ENCODE measurements at places on chromosomes 1 and 21.

DNA sequence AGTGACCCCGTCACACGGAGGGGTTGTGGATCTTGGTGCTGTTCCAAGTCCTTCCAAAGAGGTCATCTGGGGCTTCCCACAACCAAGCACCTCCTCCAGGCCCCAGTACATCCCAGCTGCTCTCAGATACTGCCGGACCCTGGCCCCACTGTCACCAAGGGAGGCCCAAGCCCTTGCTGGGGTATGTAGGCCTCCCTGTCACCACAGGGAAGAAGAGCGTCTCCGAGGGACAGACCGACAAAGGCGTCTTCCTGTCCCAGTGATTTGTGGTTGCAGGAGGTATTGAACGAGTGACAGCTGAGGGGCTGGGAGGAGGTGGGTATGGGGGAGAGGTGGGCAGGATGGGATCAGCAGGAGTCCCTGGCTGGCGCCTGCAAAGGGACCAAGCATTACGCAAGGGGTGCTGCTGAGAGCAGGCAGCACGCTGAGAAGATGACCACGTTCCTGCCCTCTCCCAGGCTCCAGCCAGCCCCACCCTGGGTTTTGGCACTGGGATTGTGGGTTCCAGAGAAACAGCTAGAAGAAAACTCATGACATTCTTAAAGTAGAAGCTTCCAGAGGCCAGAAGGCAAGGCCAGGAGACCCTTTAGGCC lies 29.7 kb downstream of the LRP8 start:
- no peak for DNase-seq

DNA sequence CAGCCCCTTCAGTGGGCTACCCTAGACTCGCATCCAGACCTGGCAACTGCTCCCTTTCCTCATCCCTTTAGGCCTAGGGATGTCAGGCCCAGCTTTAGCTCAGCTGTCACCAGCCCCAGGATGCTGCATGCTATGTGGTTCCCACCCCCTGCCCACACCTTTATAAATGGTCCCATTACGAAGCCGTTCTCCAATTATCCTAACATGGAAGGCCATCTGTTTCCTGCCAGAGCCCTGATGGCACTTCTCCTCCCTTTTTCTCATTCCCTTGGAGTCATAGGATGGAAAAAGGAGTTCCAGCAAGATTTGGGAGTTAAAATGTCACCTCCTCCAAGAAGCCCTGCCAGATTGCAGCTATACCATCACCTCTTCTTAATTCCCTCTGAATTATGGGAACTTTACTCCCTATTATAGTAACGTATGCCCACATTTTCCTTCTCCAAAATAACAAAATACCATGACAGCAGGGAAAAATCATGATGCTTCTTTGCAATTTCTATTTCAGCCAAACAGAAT lies 205.0 kb upstream of the GRIK3 start:
- DNase-seq, result no peak

GRCh38 chr1:29807689-29808088 lies 571.4 kb downstream of the PTPRU start:
- DNase-seq, result no peak

DNA sequence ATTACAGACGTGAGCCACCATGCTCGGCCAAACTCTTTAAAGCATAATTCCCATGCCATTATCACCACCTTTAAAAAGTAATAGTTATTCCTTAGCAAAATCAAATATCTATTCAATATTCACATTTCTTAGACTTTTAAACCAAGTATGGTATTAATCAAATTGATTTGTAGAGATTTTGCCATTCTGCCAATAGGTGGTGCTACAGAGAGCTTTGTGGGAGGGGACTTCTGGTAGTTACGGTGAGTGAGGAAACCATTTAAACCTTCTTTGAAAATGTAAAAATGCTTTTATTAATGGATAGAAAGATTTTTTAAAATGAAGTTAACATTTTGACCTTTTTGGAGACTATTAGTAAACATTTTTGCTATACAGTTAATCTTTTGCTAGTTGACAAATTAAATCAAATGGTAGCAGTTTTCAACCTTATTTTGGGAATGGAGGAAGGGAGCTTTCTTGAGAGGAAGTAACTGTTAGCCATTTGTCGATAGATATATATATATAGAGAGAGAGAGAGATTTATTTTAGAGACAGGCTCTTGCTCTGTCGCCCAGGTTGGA lies 19.3 kb downstream of the IARS2 start:
- DNase-seq, result peak; percentile 25

GRCh38 chr21:31893851-31894415 lies 21.1 kb downstream of the HUNK start:
- no peak for DNase-seq

- peak; percentile 94 for DNase-seq
Measured at GRCh38 chr1:37471345-37472231, 2.8 kb upstream of the ZC3H12A start.

GRCh38 chr1:21586846-21587601 lies 77.8 kb downstream of the ALPL start:
- DNase-seq, result peak; percentile 94

- DNase-seq, result no peak
Measured at GRCh38 chr1:224724566-224724965, 108.4 kb downstream of the CNIH3 start.

GRCh38 chr1:29939079-29939478 lies 702.8 kb downstream of the PTPRU start:
- no peak for DNase-seq

DNA sequence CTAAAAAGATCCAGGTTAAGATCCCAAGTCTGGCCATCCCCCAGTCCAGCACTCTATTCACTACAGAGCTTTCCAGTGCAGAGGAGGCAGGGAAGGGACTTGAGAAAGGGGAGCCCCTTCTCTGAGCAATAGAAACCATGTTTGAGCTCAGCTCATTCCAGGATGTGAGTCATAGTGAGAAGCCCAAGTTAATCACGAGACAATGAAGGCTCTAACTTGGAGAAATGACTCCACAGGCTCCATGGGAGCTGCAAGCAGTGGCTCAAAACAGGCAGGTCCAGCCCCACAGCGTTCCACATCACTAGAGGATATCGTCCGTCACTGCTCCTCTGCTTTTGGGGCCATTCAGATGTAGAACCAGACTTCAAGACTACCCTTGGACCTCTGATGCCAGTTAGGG lies 59.1 kb downstream of the CAMK2N1 start:
- peak; percentile 55 for DNase-seq

DNA sequence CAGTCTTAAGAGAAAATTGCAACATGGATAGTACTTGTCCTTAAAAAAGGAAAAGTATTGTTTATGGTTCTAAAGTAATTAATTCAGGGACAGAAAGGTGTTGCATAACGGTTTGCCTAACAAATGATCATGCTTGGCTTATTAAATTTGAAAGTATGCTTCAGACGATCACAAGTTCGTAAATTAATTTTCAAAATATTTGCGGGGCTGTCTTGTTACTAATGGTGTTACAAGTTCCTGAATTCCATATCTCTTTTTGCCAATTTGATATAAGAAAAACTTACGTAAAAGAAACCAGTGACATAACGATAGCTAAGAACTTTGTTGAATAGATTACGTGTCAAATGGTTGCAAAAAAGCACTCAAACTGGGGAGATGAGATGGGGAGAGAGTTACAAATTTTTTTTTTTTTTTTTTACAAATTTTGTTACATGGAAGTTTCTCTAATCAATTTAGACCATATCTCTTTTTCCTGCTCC lies 1.3 kb downstream of the AGO3 start:
- no peak for DNase-seq

GRCh38 chr1:210645582-210646257 lies 317.0 kb downstream of the HHAT start:
- DNase-seq, result no peak

DNA sequence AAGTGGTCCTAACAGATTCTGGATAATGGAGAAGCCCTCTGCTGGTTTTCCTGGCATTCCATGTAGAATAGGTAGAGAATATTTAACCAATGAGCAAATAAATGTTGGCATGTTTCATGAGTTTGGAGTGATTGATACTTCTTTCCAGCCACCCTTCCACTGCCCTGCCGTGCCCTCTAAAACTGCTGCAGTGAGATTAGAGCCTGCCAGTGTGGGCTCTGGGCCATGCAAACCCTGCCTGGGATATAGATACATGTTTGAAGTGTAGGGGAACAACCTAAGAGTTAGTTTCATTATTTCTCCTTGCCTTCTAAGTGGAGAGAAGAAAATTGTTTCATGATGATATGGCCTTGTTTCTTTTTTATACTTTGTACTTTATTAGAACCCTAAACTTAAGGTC lies 10.4 kb downstream of the UBE2Q1 start:
- no peak for DNase-seq

DNA sequence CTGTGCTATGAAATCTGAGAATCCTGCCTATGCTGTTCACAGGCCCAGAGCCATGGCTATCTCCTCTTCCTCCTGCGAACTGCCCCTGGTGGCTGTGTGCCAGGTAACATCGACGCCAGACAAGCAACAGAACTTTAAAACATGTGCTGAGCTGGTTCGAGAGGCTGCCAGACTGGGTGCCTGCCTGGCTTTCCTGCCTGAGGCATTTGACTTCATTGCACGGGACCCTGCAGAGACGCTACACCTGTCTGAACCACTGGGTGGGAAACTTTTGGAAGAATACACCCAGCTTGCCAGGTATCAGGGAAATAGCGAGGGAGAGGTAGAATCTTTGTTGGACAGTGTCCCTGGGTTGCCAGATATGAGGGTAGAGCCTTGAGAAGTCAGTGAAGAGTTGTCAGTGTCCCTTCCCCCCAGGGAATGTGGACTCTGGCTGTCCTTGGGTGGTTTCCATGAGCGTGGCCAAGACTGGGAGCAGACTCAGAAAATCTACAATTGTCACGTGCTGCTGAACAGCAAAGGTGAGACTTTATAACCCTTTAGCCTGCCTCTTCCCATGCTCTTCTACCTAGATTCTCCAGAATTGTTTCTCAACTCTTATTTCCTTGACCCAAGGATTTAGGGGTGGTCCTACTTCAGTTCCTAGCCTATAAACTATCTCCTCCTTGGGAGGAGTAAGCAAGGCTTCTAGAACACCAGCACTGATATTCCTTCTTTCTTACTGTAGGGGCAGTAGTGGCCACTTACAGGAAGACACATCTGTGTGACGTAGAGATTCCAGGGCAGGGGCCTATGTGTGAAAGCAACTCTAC lies 1.4 kb downstream of the NIT1 start:
- peak; percentile 19 for DNase-seq

GRCh38 chr1:2384941-2385481 lies 6.3 kb downstream of the MORN1 start:
- no peak for DNase-seq

GRCh38 chr1:87202922-87203655 lies 125.6 kb upstream of the LMO4 start:
- DNase-seq, result no peak

DNA sequence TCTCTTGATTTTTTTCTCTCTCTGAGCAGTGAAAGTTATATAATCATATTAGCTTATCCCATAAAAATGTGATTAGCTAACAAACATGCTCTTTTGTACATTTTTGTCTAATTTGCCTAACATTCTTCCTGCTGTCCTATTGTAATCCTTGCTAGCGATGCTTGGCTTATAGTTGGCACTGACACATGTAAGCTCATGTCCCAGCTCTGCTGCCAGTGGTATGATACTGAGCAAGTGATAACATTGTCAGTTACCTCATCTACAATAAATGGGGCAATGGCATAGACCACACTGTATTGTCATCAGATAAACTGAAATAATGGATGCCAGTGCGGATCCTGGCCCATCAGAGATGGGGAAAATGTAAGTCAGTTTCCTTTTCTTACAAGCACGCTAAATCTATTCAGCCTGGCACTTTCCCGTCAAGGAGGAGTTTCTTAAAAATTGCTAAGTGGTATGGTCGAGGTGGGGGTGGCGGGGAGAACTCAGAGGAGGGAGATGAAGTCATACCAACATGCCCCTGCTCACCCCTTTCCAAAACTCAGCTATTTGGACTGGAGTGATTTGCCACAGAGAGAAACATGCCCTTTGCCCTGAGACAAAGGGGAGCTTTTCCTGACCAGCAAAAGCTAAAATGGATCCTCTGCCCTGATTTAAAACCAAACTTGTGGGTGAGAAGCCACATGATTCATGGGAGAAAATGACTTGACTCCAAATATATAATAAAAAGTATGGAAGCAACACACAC lies 1.3 kb downstream of the FYB2 start:
- DNase-seq, result no peak

GRCh38 chr21:40640266-40640789 lies 206.6 kb downstream of the DSCAM start:
- DNase-seq, result no peak

All from HTR-8/SVneo (cell line).